NCI-H2107 (cell line): ENCODE measurements at places on chromosomes 1 and 21.

GRCh38 chr1:8717148-8717547 is 100.3 kb downstream of the RERE start:
- DNase-seq, result no peak

DNA sequence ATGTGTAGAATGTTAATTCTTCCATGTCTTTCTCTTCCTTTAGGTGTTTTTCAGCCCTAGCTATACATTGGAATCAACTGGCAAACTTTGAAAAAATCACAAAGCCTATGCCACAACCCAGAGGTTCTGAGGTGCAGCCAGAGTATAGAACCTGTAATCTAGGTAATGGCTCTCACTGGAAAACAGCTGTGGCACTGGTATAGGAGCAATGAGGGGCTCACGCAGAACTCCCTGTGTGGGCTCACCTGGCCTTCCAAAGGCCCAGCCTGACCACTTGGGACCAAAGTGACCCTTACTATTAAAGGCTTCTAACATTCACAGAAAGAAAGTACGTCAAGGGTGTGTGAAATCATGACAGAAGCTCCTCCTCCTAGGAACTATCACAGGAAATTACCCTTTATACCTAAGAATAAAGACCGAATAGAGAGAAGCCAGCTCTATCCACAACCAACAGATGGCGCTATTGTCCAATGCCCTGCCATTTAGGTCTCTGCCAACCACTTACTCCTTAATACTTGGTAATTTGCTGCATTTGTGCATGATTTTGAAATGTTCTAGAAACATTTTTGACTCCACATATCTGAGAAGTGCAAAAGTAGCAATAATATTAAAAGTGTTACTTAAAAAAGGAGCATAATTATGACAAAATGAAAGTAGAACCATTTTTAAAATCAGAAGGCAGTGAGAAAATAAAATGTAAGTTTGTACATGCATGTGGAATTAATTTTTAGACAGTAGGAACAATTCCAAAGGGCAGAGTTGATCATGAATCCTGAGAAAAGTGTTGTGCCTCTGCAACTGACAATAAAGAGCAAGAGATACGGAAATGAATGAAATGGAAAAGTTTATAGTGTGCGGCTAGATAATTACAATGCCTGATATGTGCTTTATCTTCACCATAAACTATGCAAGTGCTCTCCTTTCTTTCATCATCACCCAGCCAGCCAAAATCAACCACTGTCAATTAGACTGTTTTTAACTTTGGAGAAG is 93.1 kb upstream of the HAO2 start:
- DNase-seq, result no peak

GRCh38 chr1:112956544-112957132 is 642 bp upstream of the SLC16A1 start:
- no peak for DNase-seq

DNA sequence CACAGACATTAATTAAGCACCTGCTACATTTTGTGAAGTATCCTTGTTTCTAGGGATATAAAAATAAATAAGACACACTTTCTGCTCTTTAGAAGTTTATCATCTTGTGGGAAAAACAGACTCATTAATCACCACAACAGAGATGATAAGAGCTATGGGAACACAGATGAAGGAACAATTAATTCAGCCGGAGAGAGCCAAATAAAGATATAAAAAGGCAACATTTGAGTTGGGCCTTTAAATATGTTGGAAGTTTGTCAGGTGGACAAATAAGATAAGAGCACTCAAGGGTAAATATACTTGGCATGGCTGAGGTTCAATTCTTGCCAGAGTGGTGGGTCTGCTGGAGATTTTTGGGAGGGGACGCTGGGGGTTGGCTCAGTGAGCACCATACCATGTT is 34.2 kb upstream of the VTCN1 start:
- no peak for DNase-seq

- DNase-seq, result no peak
Observed at GRCh38 chr1:30824736-30825429, 67.3 kb upstream of the LAPTM5 start.

DNA sequence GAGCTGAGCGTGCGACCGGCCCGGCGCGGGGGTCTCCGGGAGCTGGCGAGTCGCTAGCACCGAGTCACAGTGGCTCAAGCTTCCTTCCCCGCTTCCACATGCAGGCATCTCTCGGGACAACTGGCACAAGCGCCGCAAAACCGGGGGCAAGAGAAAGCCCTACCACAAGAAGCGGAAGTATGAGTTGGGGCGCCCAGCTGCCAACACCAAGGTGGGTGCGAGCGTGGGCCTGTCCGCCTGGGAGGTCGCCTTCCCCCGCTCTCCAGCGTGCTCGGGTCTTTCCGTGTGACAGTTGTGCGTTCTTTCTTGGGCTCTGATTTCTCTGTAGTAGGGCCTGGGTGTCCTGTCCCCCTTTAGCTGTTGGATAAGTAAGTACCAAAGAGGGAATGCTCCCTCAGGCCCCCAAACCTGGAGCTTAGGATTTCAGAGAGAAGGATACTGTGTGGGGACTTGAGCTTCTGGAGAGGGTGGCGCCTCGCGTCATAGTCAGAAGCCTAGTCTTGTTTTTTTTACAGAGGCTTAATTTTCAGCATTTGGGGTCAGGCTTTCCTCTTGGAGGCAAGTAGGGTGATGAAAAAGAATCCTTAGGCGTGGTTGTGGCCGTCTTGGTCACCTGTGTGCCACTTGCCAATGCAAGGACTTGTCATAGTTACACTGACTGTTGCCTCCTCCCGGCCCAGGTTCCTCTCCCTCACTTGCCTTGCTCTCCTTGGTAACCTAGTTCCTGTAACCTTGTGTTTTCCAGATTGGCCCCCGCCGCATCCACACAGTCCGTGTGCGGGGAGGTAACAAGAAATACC is 790 bp downstream of the RPS8 start:
- DNase-seq, result no peak

- no peak for DNase-seq
Observed at GRCh38 chr1:96365596-96366390, 355.8 kb upstream of the PTBP2 start.

GRCh38 chr1:182003025-182003725 is 58.3 kb downstream of the ZNF648 start:
- no peak for DNase-seq

DNA sequence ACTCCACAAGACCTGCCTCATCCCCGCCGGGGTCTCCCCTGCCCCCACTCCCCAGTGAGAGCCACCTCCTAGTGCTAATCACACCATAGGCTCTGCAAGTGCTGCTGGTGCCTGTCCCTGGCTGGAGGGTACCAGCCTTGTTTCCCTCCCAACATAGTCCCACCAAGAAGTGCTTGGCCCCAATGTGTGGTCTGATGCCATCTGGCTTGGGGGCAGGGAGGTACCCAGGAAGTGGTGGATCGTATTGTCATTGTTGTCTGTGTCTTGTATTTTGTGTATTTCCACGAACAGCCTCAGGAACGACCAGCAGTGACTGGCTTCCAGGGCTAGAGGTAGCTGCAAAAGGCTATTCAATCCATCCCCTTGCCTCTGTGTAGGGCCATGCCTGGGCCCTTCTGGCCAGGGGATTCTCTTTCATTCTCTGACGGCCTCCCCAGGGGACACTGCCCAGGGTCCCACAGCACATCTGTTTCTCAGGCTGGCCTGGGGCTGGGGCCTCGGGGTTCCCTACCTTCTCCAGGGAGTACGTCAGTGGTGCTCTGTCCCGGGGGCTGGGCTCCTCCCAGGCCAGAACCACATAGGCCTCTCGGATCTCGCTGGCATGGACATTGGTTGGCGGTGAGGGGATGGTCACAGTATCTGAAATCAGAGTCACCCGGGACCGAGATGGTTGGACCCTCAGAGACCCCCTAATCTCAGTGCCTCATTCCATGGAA is 22.8 kb downstream of the MYOM3 start:
- no peak for DNase-seq

DNA sequence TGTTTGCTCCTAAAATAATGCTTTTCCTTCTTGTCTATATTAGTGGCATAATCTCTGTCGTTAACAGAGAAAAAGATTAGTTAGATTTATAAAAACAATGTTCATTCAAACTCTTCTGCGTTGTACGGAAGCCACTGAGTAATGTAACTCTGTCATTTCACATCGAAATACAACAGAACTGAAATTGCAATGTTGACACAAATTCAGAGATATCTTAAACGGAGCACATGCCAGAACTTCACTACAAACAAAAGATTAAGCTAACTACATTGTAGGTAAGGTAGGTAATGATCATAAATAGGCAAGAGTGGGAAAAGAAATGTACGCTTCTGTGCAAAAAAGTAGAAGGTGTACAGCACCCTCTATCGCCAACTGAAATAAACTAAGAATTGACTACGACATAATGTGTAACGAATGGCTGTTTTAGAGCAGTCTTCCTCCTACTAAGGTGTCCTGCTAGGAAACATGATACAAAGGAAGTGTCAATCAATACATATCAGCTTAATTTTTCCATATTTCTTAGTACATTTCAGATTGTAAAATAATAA is 56.6 kb downstream of the PCNX2 start:
- no peak for DNase-seq

- no peak for DNase-seq
Observed at GRCh38 chr21:34980423-34981115, 68.5 kb downstream of the RUNX1 start.

- DNase-seq, result no peak
Observed at GRCh38 chr1:41108696-41109275, 87.3 kb upstream of the SLFNL1 start.

DNA sequence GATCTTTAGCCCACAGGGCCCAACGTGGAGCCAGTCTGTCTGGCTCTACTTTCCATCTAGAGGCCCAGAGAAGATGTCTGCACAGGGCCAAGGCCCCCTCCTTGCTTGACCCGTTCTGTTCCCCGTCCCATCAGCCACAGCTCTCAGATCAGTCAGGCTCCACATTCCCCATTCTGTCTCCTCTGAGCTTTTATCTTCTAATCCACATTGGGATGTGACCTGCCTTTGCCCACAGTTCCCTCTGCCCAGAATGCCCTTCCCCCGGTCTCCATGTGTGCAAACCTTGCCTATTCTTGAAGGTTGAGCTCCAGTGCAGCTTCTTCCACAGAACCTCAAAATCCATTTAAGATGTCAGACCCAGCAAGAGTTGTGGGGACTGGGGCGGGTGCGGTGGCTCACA is 53.3 kb upstream of the WASF2 start:
- no peak for DNase-seq

- DNase-seq, result no peak
Observed at GRCh38 chr1:204692325-204692840, 6.8 kb upstream of the LRRN2 start.

- no peak for DNase-seq
Observed at GRCh38 chr1:34190692-34191091, 14.0 kb downstream of the C1orf94 start.

GRCh38 chr1:92419642-92420041 is 67.1 kb downstream of the GFI1 start:
- no peak for DNase-seq

GRCh38 chr1:67431156-67431765 is 1.1 kb upstream of the SERBP1 start:
- DNase-seq, result no peak

DNA sequence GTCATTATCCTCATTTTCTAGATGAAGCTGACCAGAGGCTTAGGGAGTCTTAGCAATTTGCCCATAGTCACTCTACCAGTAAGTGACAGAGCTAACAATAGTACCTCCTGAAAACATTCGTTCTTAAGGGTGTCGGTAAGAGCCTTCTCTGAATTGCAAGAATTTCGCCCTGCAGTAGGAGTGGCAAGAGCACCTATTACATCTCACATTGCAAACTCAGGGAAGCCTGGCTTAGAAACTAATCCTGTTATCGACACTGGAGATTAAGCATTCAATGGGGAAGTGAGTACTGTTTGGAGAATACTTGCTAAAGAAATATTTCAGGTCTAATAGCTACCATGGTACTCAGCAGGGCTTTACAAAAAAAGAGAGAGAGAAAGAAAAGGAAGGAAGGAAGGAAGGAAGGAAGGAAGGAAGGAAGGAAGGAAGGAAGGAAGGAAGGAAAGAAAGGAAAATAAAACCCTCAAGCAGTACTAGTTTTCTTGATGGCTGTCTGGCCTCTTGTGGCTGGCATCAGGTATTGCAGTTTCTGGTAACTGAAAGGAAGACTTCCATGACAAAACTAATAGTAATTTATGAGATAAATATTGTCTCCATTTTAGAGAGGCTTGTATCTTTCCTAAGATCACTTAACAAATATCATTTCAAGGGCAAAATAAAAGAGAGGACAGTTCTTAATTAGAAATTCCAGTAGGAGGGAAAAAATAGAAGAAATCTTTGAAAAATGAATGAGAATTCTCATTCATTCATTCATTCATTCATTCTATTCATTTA is 10.4 kb downstream of the C1orf226 start:
- DNase-seq, result no peak

GRCh38 chr1:16155537-16156410 is at the start of gene EPHA2:
TSS of gene EPHA2 (minus strand) at chr1:16156069. CDS start at chr1:16155932, 137 bp downstream.
- no peak for DNase-seq

DNA sequence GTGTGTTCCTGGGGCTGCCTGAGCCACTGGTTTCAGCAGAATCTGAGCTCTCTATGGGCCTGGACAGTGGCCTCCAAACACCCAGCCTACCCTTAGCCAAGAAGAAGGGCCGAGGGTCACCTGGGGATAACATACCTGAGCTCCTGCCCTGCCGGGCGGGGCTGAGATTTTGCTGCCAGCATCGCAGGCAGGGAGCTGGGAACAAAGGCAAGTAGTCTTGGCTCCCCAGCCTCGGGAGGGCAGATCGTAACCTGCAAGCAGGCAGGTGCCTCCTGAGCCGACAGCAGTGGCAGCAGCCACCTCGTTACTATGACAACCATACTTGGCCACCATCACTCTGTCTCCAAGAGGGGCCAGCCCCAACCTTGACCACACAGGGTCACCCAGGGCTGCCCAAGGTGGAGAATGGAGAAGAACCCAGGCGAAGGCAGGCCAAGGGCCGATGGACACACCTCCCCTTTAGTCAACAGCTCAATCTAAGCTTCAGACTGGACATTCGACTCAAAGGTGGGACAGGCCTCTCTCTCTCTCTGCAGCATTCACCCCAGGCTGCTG is 54.6 kb downstream of the TOMM20 start:
- DNase-seq, result no peak

GRCh38 chr1:224880593-224881307 is 48.7 kb upstream of the DNAH14 start:
- DNase-seq, result no peak

DNA sequence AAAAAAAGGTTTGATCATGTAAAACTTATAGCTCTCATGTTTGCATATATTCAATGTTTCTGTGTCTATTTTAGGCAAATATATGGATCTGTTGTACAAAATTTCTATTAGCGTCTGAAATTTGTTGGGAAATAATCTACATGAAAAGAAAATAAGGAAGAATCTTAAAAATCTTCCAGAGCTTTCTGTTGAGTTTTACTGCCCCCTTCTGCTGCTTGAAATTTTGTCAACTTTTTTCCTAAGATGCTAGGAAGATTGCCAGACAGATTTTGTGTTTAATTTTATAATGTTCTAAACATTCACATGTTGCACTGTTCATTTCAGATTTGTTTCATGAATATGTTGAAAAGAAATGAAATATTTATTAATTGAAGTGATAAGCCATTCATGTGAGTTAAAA is 2.5 kb upstream of the PTGS2 start:
- DNase-seq, result no peak

GRCh38 chr1:49651136-49651535 is 372.6 kb downstream of the AGBL4 start:
- DNase-seq, result no peak

- no peak for DNase-seq
Observed at GRCh38 chr1:115214098-115214497, 124.0 kb downstream of the NGF start.
